ENCODE measurements at places on chromosomes 1 and 21.

DNA sequence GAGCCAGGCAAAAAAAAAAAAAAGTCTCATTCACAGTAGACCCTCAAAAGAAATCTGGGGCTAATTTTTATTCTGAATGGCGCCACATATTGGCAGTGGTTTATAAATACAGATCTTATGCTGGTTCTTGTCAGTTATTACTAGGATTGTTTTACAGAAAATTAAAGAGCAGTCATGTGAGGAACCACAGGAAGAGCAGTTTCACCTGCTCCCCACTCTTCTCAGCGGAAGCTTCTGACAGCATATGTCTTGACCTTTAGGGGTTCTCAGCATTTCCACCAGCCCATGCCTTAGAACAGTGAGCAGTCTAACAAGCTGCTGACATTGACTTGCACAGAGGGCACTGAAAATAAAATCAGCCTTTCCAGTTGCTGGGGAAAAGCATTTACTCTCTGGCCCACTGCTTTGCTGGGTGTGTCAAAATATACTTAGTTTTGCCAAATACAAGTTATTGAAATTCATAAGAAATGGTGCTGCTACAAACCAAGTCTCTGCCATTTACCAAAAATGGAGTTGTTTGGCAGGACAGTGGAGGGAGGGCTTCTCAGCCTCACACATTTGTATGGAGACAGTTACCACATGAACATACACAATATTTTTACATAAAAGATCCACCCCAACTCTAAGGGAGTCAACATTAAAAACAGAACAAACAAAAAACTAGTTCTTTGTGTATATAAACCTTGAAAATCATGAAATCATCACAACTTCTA, 144.2 kb downstream of the SYT2 start:
- DNase-seq, result no peak

- DNase-seq, result no peak
Measured at GRCh38 chr1:18803851-18804250, 55.6 kb downstream of the TAS1R2 start.

GRCh38 chr1:17614586-17614985, 75.1 kb downstream of the ARHGEF10L start:
- no peak for DNase-seq

DNA sequence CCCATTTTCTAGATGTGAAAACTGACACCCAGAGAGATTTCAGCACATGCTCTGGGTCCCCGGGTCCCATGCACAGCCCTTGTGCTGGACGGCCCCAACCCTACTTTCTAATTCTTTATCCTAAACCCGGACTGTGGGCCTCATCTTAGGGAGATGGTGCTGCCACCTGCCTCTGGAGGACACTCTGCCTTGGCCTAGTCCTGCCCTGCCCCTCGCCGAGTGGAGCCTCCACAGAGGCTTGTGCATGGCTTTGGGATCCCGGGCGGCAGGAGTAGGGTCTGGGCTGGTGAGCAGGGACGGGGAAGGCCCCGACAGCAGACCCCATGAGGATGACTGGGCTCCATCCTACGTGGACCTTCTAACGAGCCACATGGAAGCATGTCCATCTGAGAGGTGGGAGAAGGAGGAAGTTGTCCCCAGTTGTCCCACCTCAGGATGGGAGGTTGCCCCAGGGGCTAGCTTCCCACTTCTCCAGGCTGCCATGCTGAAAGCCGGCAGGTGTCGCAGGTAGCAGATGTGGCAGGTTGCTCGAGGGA, 12.4 kb downstream of the MX2 start:
- no peak for DNase-seq

DNA sequence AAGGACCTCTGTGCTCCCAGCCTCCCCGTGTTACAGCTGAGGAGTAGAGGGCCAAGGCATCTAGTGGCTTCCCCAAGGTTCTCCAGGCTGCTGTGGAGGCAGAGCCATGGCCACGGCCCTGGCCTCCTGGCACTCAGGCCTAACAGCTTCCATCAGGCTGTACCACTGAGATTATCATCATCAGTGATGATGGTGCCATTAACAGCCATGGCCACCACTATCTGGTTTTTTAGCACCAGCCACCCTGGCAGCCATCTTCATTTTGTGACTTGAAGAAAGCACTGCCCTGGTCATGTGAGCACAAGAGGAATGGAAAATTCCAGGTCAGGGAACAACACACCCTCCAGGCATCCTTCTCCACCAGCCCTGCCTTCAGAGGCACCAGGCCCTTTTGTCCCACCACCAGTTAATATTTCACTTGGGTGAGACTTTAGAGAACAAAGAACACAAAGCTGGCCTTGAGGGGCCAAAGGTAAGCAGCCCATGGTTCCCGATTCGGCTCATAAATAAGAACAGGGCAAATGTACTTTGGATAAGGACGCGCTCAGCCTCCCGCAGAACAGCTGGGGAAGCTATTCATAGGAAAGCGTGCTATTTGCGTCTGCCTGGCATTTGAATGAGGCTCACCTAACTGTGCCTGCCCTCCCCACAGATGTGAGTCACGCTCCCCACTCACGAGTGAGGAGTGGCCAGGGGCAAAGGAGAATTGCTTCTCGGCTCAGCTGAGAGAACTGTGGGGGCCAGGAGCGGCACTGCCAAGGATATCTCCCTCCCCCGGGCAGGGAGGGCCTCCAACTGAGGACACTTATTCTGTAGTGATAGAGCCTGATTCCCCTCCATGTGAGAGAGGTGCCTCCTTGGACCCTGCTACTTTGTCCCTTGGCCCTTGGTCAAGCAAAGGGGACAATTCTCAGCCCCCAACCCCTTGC, 95.6 kb downstream of the CD58 start:
- DNase-seq, result no peak

DNA sequence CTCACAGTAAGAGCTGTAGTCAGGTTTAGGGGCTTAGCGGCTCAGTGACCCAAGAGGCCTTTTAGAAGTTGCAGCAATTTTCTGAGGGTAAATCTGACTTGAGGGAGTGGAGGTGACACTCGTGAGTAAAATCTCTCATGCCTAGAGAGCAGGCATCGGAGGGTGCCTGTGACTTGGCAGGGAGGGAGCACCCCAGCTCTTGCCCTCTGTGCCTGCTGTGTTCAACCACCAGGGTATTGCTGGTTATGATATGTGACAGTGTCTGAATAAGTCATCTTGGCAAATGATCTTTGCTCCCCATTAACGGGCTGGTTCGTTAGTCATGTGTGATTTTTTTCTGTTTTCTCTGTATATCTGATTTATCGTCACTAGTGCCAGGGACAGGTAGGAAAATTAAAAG, 5.9 kb downstream of the MAN1C1 start:
- no peak for DNase-seq

All from iris pigment epithelial cell (primary cell).